ENCODE measurements at places on chromosomes 3 and 15.

GRCh38 chr15:70339571-70340493, 242.1 kb upstream of the TLE3 start:
- peak; percentile 5 for DNase-seq

GRCh38 chr3:124714223-124714853, 15.9 kb upstream of the UMPS start:
- DNase-seq = no peak

DNA sequence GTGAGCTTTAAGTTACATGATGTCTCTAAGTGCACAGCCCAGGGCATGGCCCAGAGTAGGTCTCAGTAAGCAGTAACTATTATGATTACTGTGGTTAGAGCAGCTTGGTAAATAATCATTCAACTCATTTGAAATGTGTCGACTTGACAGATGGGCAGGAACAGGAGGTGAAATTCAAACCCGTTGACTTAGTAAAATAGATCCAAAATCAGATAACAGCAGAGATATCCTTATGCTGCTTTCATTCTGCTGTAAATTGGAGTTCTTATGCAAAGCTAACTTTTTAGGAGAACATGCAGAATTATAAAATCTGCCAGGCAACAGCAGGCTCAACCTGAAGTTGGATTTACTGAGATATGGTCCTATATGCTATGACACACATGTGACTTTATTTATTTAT, 118.7 kb upstream of the KLHL25 start:
- DNase-seq = no peak

DNA sequence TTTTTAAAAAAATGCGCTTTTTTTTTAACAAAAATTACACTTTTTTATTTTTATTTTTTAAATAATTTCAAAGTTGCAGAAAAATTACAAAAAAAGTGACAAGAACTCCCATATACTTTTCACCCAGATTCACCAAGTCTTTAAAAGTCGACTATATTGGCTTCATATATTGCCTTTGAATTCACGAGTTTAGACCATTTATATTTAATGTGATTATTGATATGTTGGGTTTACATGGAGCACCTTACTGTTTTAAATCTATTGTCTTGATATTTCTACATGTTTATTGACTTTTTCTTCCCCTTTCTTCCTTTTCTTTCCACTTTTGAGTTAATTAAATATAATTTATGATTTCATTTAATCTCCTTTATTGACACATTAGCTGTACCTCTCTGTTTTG, 127.2 kb downstream of the OPA1 start:
- DNase-seq = no peak

DNA sequence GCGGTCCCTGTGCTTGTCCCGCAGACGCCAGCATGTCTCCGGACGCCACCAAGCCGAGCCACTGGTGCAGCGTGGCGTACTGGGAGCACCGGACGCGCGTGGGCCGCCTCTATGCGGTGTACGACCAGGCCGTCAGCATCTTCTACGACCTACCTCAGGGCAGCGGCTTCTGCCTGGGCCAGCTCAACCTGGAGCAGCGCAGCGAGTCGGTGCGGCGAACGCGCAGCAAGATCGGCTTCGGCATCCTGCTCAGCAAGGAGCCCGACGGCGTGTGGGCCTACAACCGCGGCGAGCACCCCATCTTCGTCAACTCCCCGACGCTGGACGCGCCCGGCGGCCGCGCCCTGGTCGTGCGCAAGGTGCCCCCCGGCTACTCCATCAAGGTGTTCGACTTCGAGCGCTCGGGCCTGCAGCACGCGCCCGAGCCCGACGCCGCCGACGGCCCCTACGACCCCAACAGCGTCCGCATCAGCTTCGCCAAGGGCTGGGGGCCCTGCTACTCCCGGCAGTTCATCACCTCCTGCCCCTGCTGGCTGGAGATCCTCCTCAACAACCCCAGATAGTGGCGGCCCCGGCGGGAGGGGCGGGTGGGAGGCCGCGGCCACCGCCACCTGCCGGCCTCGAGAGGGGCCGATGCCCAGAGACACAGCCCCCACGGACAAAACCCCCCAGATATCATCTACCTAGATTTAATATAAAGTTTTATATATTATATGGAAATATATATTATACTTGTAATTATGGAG, 79.1 kb downstream of the SMAD6 start:
- no peak for DNase-seq

DNA sequence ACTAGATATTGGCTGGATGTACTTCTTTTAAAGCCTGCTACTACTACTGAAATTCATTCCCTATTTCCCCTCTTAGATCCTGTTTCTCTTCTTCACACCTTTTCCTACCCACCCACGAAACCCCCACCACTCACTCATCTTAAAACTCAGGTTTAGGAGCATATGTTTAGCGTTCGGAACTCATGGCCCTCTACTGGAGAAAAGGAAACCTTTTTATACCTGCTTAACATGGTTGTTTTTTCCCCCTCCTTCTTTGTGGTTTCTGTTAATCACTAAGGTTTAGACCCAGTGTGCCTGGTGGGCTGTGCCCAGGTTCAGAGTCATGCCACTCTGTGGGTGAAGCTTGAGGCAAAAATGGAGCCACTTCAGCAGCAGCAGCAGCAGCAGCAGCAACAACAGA, 2.6 kb downstream of the ARID3B start:
- DNase-seq = peak; percentile 38
